ENCODE measurements at places on chromosomes 1 and 21. TPM values are rescaled to one million over a fixed set of nuclear protein-coding genes. Genes with fewer than 3 reads are reported as not detected.

RPRD2 gene
- 22.7 TPM for total RNA-seq

FLG2 gene
- not detected for total RNA-seq

CFAP107 gene
- not detected for total RNA-seq

WNT9A gene
- total RNA-seq = 1.8 TPM

Data from heart right ventricle (tissue), 16 donors.